ENCODE measurements at places on chromosomes 11 and 22. TPM values are rescaled to one million over a fixed set of nuclear protein-coding genes. Genes with fewer than 3 reads are reported as not detected.

DNA sequence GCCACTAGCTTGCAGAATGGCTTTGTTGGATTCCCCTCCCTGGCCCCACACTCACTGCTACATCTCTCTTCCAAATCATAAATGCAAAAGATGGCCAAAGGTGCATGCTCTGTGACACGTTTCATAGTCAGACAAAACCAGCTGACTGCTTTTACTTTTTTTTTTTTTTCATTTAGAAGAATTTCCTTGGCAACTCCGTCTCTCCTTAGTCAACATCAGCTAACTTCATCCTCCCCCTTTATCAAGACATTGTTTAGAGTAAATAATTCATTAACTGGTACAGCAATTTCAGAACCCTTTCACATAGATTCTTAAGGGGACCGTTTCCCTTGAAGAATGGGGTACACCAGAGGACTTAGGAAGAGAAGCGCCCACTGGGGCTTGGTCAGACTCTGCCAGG lies 16.0 kb downstream of the KCNQ1OT1 start:
- no peaks in the 10 kb centered on the region for H3K27me3 ChIP-seq
- no peak for DNase-seq
- H3K27ac ChIP-seq, result no peak overlapping the region
- H3K36me3 ChIP-seq, result no peaks in the 10 kb centered on the region
- H3K4me1 ChIP-seq, result no peaks in the 10 kb centered on the region
- H3K4me3 ChIP-seq, result no peak overlapping the region

GRCh38 chr11:10205928-10206327 lies 88.1 kb downstream of the SBF2 start:
- peaks cover 14% of the 10 kb centered on the region for H3K36me3 ChIP-seq
- no peak overlapping the region for H3K4me3 ChIP-seq
- no peak for DNase-seq
- peaks cover 3% of the 10 kb centered on the region for H3K27me3 ChIP-seq
- H3K4me1 ChIP-seq, result no peaks in the 10 kb centered on the region

- DNase-seq, result no peak
- H3K36me3 ChIP-seq, result peaks cover 25% of the 10 kb centered on the region
- H3K4me1 ChIP-seq, result peaks cover 7% of the 10 kb centered on the region
- no peak overlapping the region for H3K4me3 ChIP-seq
These were observed 38.1 kb downstream of the CABIN1 start for GRCh38 chr22:24049211-24049610.

DNA sequence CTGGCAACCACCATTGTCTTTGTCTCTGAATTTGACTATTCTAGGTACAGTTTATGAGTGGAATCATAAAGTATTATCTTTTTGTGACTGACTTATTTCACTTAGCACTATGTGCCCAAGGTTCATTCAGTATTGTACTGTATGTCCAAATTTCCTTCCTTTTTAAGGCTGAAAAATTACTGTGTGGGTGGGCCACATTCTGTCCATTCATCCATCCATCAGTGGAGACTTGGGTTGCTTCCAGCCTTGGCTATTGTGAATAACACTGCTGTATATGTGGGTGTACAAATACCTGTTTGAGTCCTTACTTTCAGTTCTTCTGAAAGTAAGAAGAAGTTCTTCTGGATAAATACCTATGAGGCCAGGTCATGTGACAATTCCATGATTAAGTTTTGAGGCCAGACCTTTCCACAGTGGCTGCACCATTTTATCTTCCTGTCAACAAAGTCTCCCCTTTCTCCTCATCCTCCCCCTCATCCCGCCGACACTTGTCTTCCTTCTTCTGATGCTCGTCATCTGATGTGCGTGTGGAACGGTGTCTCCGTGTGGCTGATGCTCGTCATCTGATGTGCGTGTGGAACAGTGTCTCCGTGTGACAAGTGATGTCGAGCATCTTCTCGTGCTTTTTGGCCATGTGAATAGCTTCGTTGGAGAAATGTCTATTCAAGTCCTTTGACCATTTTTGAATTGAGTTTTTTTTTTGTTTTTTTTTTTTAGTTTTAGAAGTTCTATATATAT lies 49.5 kb downstream of the SBF1 start:
- no peak overlapping the region for H3K27ac ChIP-seq
- peaks cover 2% of the 10 kb centered on the region for H3K4me1 ChIP-seq
- no peaks in the 10 kb centered on the region for H3K27me3 ChIP-seq
- peaks cover 38% of the 10 kb centered on the region for H3K36me3 ChIP-seq

The NADSYN1 gene
- total RNA-seq, result 134 TPM

The FAT3 gene
- total RNA-seq, result not detected

GRCh38 chr11:75399344-75400145 lies at the start of gene RPS3:
Gene RPS3 (plus strand): TSS chr11:75399518. CDS start chr11:75399548, 30 bp downstream.
- H3K4me3 ChIP-seq, result peak within 1 kb of the TSS; percentile 98

DNA sequence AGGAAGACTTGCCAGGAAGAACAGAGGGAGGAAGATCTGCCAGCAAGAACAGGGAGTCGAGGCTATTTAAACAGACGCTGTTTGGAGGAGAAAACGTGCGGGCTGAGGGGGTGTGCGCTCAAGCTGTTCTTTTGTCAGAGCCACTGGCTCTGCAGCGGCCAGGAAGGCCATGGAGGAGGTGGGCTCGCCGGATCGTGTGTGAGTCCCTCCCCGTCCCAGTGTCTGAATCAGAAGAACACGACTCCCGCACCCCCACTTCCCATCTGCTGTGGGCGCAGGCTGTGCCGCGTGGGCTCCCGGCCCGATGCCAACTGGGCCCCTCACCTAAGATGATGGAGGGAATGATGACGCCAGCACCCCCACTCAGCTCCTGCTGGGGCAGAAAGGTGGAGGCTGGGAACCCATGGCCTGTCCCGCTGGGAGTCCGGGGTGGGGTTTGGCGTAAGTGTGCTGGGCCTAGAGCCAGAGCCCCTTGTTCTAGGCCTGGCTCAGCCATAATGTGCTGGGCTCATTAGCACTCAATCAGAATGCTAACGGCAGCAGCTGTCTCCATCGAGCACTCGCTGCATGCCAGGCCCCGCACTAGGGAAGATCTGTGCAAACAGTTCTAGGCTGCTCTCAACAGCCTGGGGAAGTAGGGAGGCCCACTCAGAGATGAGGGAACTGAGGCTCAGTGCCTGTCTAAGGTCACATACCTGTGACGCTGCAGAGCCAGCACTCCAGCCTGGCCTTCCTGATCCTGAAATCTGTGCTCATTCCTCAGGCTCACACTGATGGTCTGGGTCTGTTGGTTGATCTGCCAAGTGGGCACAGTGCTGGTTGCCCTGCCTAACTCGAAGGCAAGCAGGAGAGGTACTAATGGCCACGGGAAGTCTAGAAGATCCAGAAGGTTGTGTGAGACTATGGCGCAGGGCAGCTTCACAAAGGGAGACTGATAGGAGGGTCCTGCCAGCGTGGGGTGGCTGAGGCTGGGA lies 11.5 kb downstream of the NPTXR start:
- H3K27ac ChIP-seq, result no peak overlapping the region
- H3K4me1 ChIP-seq, result no peaks in the 10 kb centered on the region
- H3K36me3 ChIP-seq, result no peaks in the 10 kb centered on the region
- no peaks in the 10 kb centered on the region for H3K27me3 ChIP-seq
- no peak for DNase-seq

The OR4C45 gene
- total RNA-seq, result not detected

- H3K27ac ChIP-seq, result peak overlapping the region; percentile 35
- H3K27me3 ChIP-seq, result no peaks in the 10 kb centered on the region
- no peaks in the 10 kb centered on the region for H3K36me3 ChIP-seq
- H3K4me3 ChIP-seq, result no peak overlapping the region
- no peak for DNase-seq
- H3K4me1 ChIP-seq, result peaks cover 12% of the 10 kb centered on the region
These were observed 7.1 kb upstream of the MYBPC3 start for GRCh38 chr11:47359586-47359985.

DNA sequence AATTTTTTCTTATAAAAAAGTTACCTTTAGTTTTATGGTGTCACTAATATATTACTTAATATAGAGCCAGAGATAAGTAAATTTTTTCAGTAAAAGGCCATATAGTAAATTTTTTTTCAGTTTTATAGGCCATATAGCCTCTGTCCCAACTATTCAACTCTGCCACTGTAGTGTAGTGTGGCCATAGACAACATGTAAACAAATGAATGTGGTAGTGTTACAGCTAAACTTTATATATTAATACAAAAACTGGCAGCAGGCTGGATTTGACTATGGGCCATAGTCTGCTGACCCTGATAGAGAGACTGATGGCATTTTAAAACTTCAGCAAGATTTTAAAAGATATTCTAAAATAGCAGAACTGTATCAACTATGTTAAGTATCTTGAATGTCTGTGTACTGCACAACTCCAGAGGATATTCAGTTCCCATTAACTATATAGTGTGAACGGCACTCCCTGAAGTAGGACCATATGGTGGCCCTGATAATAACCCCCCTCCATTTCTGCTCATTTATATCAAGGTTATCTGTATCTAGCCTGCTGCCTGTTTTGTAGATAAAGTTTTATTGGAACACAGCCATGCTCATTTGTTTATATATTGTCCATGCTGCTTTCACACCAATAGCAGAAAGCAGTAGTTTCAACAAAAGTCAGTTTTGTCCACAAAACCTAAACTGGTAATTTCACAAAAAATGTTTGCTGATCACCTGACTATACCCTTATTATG lies 71.6 kb downstream of the PRMT3 start:
- H3K4me3 ChIP-seq, result no peak overlapping the region
- no peak for DNase-seq
- peaks cover 3% of the 10 kb centered on the region for H3K4me1 ChIP-seq
- H3K27ac ChIP-seq, result no peak overlapping the region
- H3K27me3 ChIP-seq, result no peaks in the 10 kb centered on the region

- no peaks in the 10 kb centered on the region for H3K27me3 ChIP-seq
- no peak overlapping the region for H3K4me3 ChIP-seq
- no peak for DNase-seq
- H3K27ac ChIP-seq, result no peak overlapping the region
These were observed 8.1 kb upstream of the MYH9 start for GRCh38 chr22:36395915-36396314.

The OR52I1 gene
- not detected for total RNA-seq

GRCh38 chr22:20131859-20132685 lies 468 bp downstream of the ZDHHC8 start:
- H3K27ac ChIP-seq, result no peak overlapping the region
- no peak for DNase-seq
- no peaks in the 10 kb centered on the region for H3K27me3 ChIP-seq
- peaks cover 23% of the 10 kb centered on the region for H3K4me1 ChIP-seq
- peaks cover 5% of the 10 kb centered on the region for H3K36me3 ChIP-seq
- peak overlapping the region; percentile 55 for H3K4me3 ChIP-seq

The PNPLA3 gene
- not detected for total RNA-seq

DNA sequence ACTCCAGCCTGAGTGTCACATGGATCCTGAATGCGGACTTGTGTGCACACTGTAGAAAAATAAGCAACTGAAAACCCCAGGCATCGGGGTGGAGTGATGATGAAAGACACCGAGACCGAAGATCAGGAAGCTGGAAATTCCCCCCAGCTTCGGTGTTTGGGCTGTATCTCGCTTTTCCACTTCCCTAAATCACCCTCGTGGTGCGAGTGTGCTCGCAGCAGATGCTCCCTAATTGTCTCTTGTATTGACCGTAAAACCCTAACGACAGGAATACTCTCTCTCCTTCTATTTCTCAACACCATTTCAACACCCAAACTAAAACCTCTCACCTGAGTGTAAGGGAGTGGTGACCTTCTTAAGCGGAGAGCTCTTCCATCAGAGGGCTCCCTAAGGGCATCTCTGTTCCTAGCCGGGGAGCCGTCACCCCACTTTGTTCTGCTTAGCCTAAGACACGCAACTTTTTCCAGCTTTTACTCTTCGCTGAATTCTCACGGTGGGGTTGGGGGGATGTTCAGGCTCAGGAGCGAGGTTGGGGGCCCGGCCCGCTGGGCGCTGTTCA lies 635 bp upstream of the GRK3 start:
- H3K4me3 ChIP-seq, result peak overlapping the region; percentile 81
- H3K27ac ChIP-seq, result peak overlapping the region; percentile 78
- peaks cover 5% of the 10 kb centered on the region for H3K27me3 ChIP-seq
- DNase-seq, result no peak

The KRTAP5-9 gene
- total RNA-seq, result not detected

The ACTN3 gene
- 0.40 TPM for total RNA-seq

GRCh38 chr11:62536301-62536957 lies 10.2 kb downstream of the AHNAK start:
- no peak overlapping the region for H3K27ac ChIP-seq
- no peaks in the 10 kb centered on the region for H3K27me3 ChIP-seq
- no peak overlapping the region for H3K4me3 ChIP-seq
- peaks cover 57% of the 10 kb centered on the region for H3K36me3 ChIP-seq

- H3K27me3 ChIP-seq, result no peaks in the 10 kb centered on the region
- H3K4me1 ChIP-seq, result peaks cover 19% of the 10 kb centered on the region
- peaks cover 3% of the 10 kb centered on the region for H3K36me3 ChIP-seq
- H3K4me3 ChIP-seq, result no peak overlapping the region
- no peak for DNase-seq
These were observed 24.5 kb downstream of the RPUSD4 start for GRCh38 chr11:126186708-126187529.

The APOBEC3G gene
- 146 TPM for total RNA-seq

The ANGPTL5 gene
- not detected for total RNA-seq

DNA sequence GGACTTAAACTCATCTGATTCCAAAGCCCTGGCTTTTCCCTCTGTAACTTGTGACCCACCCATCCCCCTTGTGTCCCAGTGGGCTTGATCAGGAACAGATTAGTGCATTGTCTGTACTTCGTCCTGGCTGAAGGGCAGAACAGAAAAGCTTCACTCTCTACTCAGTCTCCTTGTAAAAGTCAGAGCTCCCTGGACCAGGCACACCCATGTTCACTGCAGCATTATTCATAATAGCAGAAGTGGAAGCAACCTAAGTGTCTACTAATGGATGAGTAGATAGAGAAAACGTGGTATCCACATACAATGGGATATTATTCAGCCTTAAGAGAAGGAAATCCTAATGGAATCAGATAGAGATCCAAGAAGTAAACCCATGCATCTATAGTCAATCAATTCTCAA lies 20.7 kb downstream of the DRD2 start:
- H3K27ac ChIP-seq, result no peak overlapping the region
- H3K4me1 ChIP-seq, result no peaks in the 10 kb centered on the region
- DNase-seq, result no peak
- peaks cover 43% of the 10 kb centered on the region for H3K27me3 ChIP-seq
- H3K4me3 ChIP-seq, result no peak overlapping the region

GRCh38 chr11:87368151-87368550 lies 330.4 kb downstream of the TMEM135 start:
- no peak for DNase-seq
- no peaks in the 10 kb centered on the region for H3K4me1 ChIP-seq
- H3K4me3 ChIP-seq, result no peak overlapping the region
- peaks cover 19% of the 10 kb centered on the region for H3K27me3 ChIP-seq
- no peaks in the 10 kb centered on the region for H3K36me3 ChIP-seq

- H3K4me1 ChIP-seq, result peaks cover 4% of the 10 kb centered on the region
- H3K27me3 ChIP-seq, result no peaks in the 10 kb centered on the region
- DNase-seq, result no peak
- no peak overlapping the region for H3K4me3 ChIP-seq
These were observed 40.2 kb downstream of the TSPAN18 start for GRCh38 chr11:44766972-44767278.

DNA sequence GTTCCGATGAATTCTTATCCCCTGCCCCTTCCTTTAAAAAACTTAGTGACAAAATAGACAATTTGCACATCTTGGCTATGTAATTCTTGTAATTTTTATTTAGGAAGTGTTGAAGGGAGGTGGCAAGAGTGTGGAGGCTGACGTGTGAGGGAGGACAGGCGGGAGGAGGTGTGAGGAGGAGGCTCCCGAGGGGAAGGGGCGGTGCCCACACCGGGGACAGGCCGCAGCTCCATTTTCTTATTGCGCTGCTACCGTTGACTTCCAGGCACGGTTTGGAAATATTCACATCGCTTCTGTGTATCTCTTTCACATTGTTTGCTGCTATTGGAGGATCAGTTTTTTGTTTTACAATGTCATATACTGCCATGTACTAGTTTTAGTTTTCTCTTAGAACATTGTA lies 12.0 kb downstream of the CCND1 start:
- H3K4me3 ChIP-seq, result no peak overlapping the region
- no peak for DNase-seq
- H3K27me3 ChIP-seq, result no peaks in the 10 kb centered on the region
- no peaks in the 10 kb centered on the region for H3K36me3 ChIP-seq
- H3K4me1 ChIP-seq, result no peaks in the 10 kb centered on the region
